CD8-positive, alpha-beta memory T cell (primary cell): ENCODE measurements at places on chromosomes 16 and 17. TPM values are rescaled to one million over a fixed set of nuclear protein-coding genes. Genes with fewer than 3 reads are reported as not detected.

DNA sequence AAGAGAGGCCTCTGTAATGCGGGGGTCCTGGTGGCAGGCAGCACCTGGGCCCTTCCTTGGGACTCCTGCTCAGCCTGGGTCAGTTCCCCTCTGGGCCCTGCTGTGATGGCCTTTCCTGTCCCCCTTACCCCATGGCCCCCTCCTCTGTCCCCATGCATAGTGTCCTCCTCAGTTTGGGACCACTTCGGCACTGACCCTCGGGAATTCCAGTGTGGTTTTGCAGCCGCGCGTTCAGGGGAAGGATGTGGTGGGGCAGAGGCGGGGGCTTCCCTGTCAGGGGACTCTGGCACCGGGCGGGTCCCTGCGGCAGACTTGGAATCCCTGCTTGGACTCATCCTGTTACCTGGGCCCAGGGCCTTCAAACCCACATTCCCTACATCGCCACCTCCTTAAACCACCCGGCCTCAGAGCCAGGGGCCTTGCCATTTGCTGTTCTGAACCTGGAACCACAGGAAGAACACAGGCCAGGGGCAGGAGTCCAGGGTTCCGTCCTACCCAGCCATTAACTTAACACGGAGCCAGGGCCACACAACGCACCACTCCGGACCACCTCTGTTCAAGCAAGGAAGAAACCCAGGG, 31.4 kb upstream of the EIF1 start:
- DNase-seq = no peak

DNA sequence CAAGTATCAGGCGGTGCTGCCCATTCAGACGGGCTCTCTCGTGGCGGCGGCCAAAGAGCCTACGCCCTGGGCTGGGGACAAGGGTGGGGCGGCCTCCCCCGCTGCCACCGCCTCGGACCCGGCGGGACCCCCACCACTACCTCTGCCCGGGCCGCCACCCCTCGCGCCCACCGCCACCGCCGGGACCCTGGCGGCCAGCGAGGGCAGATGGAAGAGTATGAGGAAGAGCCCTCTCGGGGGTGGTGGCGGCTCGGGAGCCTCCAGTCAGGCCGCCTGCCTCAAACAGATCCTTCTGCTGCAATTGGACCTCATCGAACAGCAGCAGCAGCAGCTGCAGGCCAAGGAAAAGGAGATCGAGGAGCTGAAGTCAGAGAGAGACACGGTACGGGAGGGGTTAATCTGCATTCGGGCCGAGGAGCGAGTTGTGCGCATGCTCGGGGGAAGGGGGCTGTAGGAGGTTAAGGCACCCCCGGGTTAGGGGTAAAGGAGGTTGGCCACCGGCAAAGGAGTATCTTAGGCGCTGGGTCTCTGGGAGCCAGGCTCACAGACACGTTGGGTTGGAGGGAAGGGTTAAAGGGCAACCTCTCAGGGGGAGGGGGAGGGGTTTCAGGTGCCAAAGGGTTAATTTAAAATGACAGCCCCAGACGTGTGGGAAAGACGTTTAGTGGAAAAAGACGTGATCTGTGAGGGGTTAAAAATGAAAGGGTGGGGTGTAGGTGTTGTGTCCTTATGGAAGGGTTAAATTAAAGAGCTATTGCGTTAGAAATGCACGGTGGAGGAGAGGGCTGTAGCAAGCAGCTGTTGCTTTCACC, 1.4 kb downstream of the MSL1 start:
- DNase-seq = peak; percentile 40

The PLCD3 gene
- 7.2 TPM for total RNA-seq

The CACNG5 gene
- total RNA-seq = not detected
